ENCODE measurements at places on chromosomes 7 and 10.
A peak's percentile ranks its signal among the peaks of the same experiment; 100 is the strongest.

DNA sequence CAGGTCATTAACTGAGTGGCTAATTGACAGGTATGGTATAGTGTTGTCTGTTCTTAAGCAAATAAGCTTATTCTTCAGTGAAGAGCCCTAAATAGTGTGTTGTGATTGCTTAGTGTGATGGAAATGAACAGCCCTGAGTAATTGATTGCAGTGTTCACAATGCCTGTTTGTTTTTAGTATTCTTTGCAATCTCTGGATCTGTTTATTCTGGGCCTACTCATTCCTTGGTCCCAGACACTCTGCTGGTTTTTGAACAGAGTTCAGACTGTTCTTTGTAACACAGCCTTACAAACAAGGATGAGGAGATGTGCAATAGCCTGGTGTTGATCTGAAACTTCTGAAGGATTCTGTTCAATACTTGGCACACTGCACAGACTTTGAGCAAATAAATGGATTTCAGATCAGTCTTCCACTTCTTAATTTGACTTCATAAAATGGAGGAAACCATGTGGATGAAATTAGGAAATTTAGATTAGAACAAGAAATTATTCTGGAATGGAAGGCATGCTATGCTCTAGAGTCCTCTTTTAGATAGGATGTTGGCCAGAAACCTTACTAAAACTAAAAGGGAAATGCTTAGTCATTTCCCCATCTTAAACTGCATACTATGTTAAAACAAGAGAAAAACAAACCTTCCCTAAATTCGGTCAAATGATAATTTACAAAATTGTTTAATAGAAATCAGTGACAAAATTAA is 444.2 kb upstream of the SEMA3D start:
- DNase-seq: no peak

- DNase-seq: no peak
These were observed 575 bp downstream of the DLG5 start for GRCh38 chr10:77925795-77926565.

DNA sequence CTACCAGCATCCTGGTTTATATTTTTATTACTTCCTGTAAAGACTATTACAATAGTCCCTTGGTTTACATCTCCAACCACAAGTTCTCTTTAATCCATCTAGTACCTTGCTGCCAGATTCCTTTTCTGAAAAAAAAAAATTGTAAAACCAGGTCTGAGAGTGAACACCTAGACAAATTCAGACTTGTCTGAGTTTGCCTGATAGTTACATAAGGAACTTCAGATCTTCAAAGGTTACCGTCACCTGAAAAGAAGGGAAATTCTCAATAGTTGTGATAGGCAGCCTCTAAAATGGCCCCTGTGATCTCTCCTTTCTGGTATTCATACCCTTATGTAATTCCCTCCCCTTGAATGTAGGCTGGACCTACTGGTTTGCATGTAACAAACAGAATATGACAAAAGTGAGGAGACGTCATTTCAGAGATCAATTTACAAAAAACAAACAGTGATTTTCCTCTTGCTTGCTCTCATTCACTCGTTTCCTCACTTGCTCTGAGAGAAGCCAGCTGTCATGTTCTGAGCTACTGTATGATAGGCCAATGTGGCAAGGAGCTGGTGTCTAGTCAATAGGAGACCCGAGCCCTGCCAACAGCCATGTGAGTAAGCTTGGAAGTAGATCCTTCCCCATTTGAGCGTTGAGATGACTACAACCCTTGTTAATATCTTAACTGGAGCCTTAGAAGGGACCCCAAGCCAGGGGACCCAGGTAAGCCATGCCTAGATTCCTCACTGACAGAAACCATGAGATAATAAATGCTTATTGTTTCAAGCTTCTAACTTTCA is 110.9 kb upstream of the LSM8 start:
- no peak for DNase-seq

- no peak for DNase-seq
These were observed 183.4 kb downstream of the PTPRN2 start for GRCh38 chr7:158404031-158404761.

GRCh38 chr7:123748171-123748733 is 551 bp downstream of the WASL start:
- peak; percentile 37 for DNase-seq

DNA sequence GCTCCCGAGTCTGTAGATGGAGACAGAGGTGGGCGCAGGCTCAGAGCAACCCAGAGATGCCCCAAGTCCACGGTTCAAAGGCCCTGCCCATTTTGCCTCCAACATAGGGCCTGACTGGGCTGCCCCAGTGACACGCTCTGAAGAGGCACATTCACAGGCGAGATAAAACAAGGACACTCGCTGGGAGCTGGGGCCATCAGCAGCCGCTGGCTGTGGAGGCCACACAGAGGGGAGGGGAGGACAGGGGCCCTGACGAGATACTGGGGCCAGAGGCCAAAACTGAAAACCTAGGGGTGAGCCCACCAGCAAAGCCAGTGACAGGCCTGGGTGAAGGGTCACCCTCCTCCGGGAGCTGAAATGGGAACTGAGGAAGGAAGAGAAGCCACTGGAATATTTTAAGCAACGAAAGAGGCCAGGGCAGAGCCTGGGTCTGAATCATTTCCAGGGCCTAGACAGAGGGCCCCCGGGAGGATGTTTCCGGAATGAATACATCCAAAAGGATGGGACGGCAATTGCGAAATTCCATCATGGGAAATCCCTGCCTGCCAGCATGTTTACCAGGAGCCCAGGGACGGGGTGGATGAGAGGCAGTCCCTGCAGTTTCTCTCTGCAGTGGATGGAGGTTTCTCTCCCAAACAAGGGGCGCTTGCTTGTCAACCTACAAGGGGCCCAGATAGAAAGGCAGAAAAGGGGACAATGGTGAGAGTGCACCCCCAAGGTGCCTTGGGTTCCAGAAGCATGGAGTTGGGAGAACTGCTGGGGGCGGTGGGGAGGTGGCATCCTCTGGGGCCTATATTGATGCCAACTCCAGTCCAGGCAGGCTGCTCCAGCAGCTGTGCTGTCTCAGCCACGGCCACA is 29.0 kb upstream of the HSPA12A start:
- DNase-seq: no peak

- no peak for DNase-seq
These were observed 143.2 kb downstream of the SH3PXD2A start for GRCh38 chr10:103712146-103712545.

- DNase-seq: no peak
These were observed 194.1 kb downstream of the CREB5 start for GRCh38 chr7:28606421-28606820.
